ENCODE measurements at places on chromosomes 5 and 9. TPM values are rescaled to one million over a fixed set of nuclear protein-coding genes. Genes with fewer than 3 reads are reported as not detected.

- no peak for DNase-seq
These were observed 128.0 kb downstream of the FANCC start for GRCh38 chr9:95189251-95190098.

GRCh38 chr5:14944350-14944739 is 72.8 kb upstream of the ANKH start:
- DNase-seq, result no peak

DNA sequence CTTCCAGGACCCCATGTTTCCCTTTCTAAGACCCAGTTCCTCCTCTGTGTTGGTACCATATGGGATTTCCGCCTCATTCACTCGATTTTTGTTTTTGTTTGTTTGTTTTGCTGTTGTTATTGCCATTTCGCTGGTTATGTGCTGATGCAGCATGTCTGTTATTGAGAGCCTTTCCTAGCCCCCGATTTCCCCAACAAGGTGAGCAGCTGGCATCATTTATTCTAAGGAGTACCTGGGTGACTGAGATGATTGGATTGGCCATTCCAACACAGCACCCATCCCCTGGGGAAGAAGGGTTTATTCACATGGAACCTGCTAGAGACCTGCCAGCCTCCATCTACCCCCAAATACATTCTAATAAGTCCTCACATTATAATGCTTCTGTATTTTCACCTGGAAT is 2.7 kb downstream of the GLRA1 start:
- DNase-seq, result no peak

DNA sequence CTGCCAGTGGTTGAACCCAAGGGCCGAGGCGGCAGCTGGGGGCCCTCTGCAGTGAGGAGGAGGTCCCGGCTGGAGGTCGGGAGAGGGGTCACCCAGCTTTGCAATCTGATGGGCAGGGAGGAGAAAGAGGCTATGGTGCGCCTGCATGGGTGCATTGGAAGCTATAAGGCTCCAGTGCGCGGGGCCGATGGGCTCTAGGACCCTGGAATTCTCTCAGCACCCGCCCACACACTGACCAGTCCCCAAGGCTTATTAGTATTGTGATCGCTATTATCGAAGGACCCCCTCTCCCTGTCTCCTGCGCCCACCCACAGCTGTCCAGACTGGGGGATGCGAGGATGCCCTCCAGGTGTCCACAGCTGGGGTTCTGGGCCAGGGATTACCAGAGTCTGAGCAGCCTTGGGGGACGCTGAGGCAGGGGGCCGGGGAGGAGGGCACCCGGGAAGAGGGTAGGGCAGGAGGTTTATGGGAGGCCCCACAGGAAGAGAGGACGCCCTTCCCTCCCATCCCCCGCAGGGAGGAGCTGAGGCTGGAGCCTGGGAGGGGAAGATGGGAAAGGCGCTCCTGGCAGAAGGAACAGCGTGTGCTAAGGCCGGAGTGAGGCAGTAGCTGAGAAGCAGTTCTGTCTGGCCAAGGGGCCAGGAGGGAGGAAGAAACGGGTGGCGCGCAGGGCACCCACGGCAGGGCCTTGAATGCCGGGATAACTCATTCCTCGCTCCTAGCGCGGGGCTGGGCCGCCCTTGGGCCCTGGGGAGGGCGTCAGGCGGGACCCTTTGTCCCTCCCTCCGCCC is 24.2 kb downstream of the C9orf50 start:
- DNase-seq, result no peak

DNA sequence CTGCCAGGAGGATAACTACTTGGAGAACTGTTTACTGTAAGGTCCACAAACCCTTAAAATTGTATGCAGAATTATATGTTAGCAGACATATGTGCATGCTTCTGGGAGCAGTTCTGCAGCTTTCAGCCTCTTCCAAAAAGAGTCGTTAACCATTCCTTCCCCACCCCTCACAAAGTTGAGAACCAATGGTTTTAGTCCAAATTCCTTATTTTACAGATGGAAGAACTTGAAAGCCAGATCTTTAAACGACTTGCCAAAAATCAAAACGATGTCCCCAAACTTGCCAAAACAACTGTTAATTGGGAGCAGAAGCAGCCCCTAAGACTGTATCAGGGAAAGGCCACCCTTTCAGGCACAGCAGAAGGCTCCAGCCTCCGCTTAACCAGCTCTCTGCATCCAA is 266.4 kb upstream of the ANKRD55 start:
- DNase-seq, result no peak

- DNase-seq, result no peak
These were observed 8.9 kb downstream of the CXCL14 start for GRCh38 chr5:135569755-135570452.

GRCh38 chr9:129785866-129786265 is 17.1 kb upstream of the TOR1B start:
- DNase-seq, result no peak

RLN2 gene
- total RNA-seq, result not detected

GRCh38 chr5:54756301-54756700 is 229.1 kb downstream of the ESM1 start:
- no peak for DNase-seq

- no peak for DNase-seq
These were observed 10.5 kb downstream of the SH2D3C start for GRCh38 chr9:127767909-127768331.

- no peak for DNase-seq
These were observed 300.0 kb upstream of the VLDLR start for GRCh38 chr9:2321523-2322148.

- DNase-seq, result no peak
These were observed 416.3 kb downstream of the NR2F1-AS1 start for GRCh38 chr5:93164690-93165089.

RBM22 gene
- total RNA-seq, result 19.7 TPM

RNF44 gene
- 3.9 TPM for total RNA-seq

DNA sequence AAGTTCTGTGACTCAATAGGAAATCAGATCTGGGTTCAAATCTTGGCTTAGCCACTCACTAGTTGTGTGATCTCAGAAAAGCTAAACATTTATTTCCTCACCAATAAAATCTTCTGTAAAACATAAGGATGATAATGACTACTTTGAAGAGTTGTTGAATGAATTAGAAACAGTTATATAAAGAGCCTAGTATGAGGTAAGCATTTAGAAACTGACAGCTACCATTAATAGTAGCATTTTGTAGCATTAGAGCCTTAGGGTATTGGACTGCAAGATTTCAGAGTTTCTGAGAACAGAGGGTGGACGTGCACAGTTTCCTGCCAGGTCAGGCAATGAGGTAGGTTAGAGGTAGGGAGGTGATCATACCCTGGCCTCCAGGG is 293.2 kb downstream of the CWC27 start:
- DNase-seq, result no peak

DNA sequence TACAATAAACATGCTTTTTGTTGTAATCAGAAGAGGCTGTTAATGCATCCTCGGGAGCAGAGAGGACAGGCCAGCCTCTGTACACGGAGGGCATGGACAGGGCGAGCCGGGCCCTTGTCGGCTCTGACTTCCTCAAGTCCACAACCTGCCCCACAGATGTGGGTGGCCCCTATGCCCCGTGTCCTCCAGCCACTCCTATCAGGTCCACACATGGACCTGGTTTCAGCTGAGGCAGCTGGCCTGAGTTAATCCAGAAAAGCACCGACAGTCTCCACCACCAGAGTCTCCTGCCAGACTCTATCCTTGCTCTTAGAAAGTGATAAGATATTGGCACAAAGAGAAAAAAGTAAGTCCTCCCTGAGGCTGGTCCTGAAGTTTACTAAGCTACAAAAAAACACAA is 52.4 kb upstream of the PHYKPL start:
- DNase-seq, result no peak
